CD8-positive, alpha-beta memory T cell (primary cell): ENCODE measurements at places on chromosomes 2 and 18. TPM values are rescaled to one million over a fixed set of nuclear protein-coding genes. Genes with fewer than 3 reads are reported as not detected.

- no peak for DNase-seq
Observed at GRCh38 chr2:196205881-196206435, 34.6 kb upstream of the STK17B start.

Gene D2HGDH
- 5.7 TPM for polyA plus RNA-seq

Gene C2orf78
- polyA plus RNA-seq: not detected

- no peak for DNase-seq
Observed at GRCh38 chr2:229425598-229425997, 154.5 kb upstream of the PID1 start.

Gene CYB5A
- 87.8 TPM for polyA plus RNA-seq

Gene ACADL
- polyA plus RNA-seq: not detected
